M059J (cell line): ENCODE measurements at places on chromosomes 12 and 14.

- DNase-seq: no peak
These were observed 129.9 kb downstream of the KIF26A start for GRCh38 chr14:104268295-104268694.

GRCh38 chr12:76375939-76376338 lies 27.7 kb upstream of the BBS10 start:
- DNase-seq: no peak

DNA sequence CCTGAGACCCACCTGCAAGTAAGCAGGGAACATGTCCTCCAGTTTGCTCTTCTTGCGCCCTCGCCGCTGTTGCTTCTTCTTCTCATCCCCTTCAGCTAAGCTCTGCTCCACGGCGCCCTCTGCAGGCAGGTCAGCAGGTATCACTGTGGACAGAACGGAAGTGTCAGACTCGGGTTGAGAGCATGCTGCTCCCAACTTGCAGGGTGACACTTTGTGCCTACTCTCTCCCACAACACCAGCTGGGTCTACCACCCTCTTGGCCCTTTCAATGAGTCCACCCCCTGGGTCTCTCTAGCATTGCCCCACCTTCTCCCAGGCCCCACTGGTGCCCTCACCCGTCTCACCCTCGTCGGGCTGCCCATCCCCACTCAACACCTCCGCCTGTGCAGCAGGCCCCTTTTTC lies 16.7 kb downstream of the KMT2D start:
- peak; percentile 27 for DNase-seq

DNA sequence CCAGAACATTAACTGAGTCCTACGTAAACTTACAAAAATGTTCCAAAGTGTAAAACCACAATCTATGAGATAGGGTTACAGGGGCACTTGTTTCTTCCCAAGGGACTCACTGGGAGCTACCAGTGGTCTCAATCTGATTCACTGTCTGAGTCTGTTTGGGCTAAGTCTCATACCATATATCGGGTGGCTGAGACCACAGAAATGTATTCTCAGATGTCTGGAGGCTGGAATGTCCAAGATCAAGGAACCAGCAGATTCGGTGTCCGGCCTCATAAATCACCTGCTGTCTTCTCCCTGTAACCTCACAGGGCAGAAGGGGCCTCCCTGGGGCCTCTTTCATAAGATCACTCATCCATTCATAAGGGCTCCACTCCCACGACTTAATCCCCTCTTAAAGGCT lies 616.3 kb upstream of the TMEM132C start:
- peak; percentile 87 for DNase-seq
